ENCODE measurements at places on chromosomes 6 and 20.
A peak's percentile ranks its signal among the peaks of the same experiment; 100 is the strongest.

DNA sequence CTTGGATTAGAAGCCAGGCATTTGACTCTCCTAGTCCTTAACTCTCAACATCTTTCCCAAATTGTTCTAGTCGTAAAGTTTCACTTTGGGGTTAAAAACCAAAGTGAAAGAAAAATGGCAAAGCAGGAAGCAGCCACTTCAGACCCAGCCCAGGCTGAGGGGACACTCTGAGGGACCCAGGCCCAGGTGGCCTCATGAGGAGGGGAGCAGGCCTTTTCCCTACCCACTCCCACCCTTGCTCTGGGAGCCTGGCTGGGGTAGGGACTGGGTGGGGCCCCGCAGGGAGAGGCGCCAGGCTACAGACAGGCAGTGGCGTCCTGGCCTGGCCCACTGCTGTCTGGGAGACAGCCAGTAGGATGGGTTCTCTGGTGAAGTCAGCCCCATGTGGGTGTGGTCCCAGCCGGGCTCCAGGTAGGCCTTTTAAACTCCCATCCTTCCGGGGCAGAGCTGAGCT is 68.7 kb upstream of the MYL9 start:
- no peak for DNase-seq

GRCh38 chr6:84093441-84094435 is 60.2 kb downstream of the MRAP2 start:
- no peak for DNase-seq

- DNase-seq: peak; percentile 67
These were observed 171.7 kb downstream of the WDR27 start for GRCh38 chr6:169529931-169530751.

GRCh38 chr6:63636518-63637021 is 968 bp downstream of the PHF3 start:
- DNase-seq: no peak

GRCh38 chr6:127494240-127494767 is 24.8 kb downstream of the MTCL3 start:
- DNase-seq: no peak

DNA sequence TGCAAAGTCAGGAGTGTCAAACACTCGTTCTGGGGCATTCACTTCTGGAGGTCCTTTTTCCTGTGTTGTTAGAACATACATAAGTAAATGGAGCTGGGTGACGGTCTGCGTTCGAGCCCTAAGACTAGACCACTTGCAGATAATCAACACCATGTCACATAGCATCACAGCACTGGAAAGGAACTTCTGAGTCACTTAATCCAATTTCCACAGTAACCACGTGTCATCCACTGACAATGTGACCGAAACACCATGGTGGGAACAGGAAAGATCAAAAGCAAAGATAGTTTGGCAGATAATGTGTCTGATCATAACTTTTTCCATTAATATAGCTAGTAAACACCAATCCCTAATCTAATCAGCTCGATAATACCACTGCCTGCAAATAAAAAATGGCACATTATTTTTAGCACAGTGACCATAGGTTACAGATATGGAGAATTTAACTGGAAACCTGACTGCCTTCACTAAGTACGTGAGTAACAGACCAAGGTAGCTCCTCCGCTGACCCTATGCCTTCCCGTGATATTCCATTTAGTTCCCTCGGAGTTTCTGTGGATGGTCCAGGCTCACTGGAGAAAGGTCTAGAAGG is 34.8 kb downstream of the WRNIP1 start:
- no peak for DNase-seq

GRCh38 chr20:38551056-38551626 is 29.9 kb upstream of the ADIG start:
- DNase-seq: no peak

DNA sequence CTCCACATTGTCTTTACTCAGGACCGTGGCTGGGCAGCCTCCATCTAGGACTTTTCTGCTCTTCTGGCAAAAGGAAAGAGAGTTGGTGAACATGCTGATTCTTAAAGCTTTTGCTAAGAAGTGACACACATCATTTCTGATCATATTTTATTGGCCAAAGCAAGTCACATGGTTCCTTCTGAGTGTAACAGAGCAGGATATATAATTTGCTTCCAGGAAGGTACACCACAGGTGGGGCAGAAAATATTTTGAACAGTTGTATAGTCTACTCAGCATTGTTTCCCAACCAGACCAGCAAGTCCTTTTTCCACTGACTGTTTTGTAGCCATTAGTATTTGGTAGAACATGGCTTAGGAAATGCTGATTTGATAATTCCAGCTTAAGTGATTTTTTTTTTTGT is 73.5 kb downstream of the AKAP7 start:
- no peak for DNase-seq

GRCh38 chr20:51420111-51420510 is 122.4 kb downstream of the NFATC2 start:
- no peak for DNase-seq

GRCh38 chr6:143522039-143522600 is 10.6 kb upstream of the FUCA2 start:
- no peak for DNase-seq

- DNase-seq: no peak
These were observed 167.3 kb downstream of the ARHGAP18 start for GRCh38 chr6:129542705-129543104.

- DNase-seq: no peak
These were observed 199.1 kb downstream of the ERMARD start for GRCh38 chr6:169950558-169950957.

DNA sequence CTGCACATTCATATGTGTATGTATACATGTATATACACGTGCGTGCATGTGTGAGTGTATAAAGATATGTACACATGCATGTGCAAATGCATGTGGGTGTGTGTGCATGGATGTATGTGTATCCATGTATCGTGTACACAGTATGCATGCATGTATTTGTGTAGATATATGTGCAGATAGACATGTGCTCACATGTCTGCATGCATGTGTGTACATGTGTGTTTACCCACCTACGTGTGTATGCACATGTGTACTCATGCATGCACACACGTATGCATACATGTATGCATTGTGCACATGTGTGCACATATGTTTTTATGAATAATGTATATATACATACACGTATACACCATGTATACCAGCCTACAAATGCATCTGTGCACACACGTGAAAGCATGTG is 80.3 kb upstream of the ZNF322 start:
- no peak for DNase-seq

GRCh38 chr6:111592726-111593511 is 12.8 kb downstream of the TRAF3IP2 start:
- no peak for DNase-seq

GRCh38 chr6:142856624-142857232 is 88.2 kb downstream of the HIVEP2 start:
- no peak for DNase-seq

GRCh38 chr6:132443206-132443605 is 41.9 kb upstream of the MOXD1 start:
- DNase-seq: peak; percentile 2

- no peak for DNase-seq
These were observed 356.4 kb downstream of the PRKN start for GRCh38 chr6:162371121-162371520.

- no peak for DNase-seq
These were observed 15.8 kb downstream of the ADNP start for GRCh38 chr20:50915424-50915823.

GRCh38 chr6:27591699-27592480 is 119.0 kb upstream of the ZNF184 start:
- no peak for DNase-seq

DNA sequence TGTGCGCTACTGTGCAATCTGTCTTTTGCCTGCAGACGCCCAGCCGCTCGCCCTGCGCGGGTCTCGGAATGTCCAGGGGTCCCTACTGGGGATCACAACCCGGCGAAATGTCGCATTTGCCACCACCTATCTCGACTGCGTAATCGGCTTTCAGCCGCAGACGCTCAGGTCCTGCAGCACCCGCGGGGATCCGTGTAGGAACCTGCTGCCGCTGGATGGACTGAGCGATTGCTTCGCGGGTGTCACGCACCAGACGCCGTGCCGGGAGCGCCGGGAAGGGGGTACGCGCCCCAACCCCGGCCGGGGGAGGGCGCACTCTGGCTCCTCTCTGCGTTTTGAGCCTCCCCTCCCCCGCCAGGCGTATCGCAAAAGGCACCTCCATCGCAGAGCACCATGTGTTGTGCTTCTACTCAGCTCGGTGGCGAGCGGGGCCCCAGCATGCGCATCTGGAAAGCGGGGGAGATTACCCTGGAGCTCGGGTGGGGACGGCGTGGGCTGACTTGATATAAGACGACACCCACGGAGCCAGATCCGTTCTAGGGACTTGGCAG is 747 bp upstream of the PTPRA start:
- DNase-seq: no peak

- no peak for DNase-seq
These were observed 1050.0 kb downstream of the EPHA7 start for GRCh38 chr6:92369309-92369708.

- no peak for DNase-seq
These were observed 246.0 kb upstream of the ECI2 start for GRCh38 chr6:4381381-4381780.

DNA sequence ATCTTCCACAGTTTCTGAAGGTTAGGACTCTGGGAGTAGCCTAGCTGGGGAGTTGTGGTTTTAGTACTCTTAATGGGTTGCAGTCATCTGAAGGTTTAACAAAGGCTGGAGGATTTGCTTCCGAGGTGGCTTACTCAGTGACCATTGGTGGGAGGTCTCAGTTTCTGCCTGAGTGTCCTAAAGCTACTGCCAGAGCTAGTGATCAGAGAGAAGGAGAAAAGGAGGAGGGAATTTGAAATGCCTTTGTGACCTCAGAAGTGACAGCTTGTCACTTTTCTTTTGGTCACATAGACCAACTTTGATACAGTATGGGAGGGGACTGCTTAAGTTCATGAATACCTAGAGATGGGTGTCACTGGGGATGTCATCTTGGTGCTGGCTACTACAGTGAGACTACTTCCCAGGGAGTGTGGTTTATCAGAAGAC is 41.3 kb downstream of the NCOA3 start:
- DNase-seq: no peak

GRCh38 chr20:44004306-44004915 is 89.8 kb downstream of the TOX2 start:
- no peak for DNase-seq

- DNase-seq: no peak
These were observed 43.1 kb upstream of the NEDD9 start for GRCh38 chr6:11275598-11275997.

DNA sequence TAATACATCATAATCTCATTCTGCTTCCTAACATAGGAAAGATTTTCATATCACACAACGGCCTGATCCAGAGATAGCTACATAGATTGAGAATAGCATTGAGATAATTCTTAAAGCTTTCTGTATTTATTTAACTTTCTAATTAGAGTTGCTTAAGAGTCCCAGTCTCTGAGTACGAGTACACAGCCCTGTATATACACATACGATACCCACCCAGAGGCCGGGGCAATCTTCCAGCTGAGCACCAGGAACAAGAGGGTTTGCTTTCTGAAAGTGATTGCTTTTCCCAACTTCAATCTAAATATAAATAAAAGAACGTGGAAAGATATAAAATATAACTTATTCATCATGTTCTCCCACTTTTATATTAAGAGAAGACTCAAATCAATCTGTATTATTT is 313.8 kb downstream of the COL12A1 start:
- DNase-seq: no peak

GRCh38 chr6:6434151-6434550 is 113.7 kb upstream of the F13A1 start:
- no peak for DNase-seq

- no peak for DNase-seq
These were observed 116.7 kb upstream of the NRSN1 start for GRCh38 chr6:24009319-24009718.

DNA sequence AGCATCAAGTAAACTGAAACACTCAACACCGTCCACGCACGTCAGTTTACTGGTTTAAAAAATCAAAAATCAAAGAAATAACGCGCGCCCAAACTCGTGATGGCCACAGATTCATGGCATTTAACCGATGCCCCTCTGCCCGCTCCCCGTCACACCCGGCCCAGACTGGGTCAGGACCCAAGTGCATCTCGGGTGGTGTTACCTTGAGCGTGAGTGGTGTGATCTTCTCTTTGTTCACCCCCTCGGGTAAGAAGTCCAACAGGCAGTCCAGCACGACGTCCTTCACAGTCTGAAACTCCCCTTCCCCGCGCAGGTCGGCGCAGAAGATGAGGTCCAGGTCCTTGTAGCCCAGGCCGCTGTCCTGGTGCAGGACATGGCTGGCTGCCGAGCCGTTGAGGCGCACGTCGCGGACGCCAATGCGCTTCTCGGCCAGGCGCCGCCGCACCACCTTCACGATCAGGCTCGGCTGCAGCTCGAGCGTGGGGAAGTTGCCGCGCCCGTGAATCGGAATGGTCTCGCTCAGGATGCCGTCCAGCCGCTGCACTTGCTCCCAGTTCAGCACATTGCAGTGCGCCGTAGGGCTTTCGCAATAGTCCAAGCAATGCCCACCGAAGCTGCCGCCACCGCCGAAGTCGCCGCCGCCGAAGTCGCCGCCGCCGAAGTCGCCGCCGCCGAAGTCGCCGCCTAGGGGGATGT is 945 bp downstream of the TENT5A start:
- no peak for DNase-seq

- DNase-seq: no peak
These were observed 228.1 kb upstream of the JARID2 start for GRCh38 chr6:15017803-15018202.

DNA sequence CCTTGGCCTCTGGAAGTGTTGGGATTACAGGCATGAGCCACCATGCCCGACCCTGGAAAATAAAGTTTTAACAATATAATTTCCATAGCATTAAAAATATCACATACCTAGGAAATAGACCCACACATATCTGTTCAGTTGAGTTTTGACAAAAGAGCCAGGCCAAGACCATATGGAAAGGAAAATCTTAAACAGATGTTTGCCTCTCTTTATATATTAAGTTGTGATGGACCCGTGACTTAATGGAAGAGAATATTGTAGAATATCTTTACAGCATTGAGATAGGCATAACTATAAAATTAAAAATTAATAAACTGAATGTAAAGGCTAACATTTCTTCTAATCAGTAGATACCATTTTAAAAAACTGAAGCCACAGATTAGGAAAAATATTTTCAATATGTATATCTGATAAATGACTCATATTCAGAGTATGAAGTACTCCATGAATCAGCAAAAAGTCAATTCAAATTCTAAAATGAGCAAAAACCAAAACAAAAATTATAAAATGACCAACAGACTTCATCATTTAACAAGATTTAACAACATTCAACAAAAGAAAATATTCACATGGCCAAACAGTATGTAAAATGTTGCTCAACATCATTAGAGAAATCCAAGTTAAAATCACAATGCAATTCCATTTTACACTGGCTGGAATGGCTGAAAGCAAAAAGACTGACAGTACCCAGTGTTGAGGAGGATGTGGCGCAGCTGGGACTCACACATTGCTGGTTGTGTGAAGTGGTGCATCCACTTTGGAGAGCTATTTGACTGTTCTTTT is 43.3 kb downstream of the GTF2H5 start:
- DNase-seq: no peak

GRCh38 chr20:19924255-19924654 is 92.9 kb upstream of the NAA20 start:
- DNase-seq: no peak

DNA sequence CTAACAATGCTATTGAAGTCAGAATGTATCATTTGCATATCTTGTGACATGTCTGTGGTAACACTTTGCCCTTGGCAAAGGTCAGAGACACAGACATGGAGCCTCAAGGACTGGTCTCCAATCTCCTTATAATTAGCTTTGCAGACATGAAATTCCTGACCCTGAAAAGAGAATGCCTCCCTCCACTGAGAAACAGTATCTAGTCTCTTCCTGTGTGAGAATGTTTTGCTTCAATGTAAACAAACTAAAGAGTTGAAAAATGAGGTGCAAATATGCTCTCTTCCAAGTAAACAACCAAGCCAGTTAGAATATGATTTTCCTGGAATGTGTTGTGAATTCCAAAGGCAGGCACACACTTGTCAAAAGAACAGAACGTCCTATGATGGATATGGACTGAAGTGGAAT is 407.1 kb upstream of the MARCKS start:
- DNase-seq: no peak

Measured in AG09319 (cell line).